ENCODE measurements at places on chromosomes 1 and 21.

DNA sequence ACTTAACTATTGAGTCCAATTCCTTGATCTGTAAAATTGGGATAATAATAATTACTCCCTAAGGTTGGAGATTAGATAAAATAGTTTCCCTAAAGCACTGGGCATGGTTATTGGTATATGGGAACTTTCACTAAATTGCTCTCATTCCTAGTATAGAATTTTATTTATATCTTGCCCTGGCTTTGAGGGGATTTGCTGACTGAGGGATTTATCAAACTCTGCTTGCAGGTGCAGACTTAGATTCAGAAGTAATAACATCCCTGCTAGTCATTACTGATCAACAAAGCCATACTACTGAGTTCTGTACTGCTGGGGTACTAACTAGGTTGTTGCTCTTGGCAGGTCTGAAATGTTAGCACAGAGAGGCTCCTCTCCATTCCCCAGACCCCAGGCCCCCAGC, 41.9 kb downstream of the CASQ2 start:
- no peak for DNase-seq

DNA sequence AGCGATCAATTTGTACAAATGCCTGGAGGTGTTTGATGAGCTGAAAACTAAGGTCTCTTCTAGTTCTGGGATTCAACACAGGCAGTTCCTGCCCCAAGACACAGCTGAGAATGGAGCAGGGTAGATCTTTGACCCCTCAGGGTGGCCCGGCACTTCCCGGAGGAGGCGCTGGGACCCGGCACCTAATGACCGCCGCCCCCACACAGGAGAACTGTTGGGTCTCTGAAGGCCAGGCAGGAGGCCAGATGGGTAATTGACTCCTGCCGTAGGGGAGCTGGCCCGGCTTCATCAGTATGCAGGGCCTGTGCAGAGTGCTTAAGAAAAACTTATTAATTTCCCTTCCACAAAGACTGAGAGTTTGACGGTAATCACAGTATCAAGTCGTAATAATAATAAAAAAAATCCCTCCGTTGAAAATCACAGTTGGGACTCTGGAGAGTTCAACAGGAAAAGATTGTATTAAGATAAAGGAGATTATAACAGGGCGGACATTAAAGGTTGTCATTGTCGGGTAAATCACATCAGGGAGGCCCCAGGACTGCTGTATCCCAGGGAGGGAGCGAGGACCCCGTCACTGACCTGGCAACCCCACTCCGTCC, 51.7 kb downstream of the UBIAD1 start:
- DNase-seq = no peak

- no peak for DNase-seq
Observed at GRCh38 chr1:202616355-202616915, 93.8 kb downstream of the SYT2 start.

GRCh38 chr21:45125357-45125756, 51.0 kb downstream of the ADARB1 start:
- DNase-seq = no peak

- DNase-seq = peak; percentile 45
Observed at GRCh38 chr21:45869121-45870007, 112.2 kb upstream of the COL6A1 start.

- DNase-seq = no peak
Observed at GRCh38 chr1:66770240-66770639, 18.0 kb downstream of the DYNLT5 start.

DNA sequence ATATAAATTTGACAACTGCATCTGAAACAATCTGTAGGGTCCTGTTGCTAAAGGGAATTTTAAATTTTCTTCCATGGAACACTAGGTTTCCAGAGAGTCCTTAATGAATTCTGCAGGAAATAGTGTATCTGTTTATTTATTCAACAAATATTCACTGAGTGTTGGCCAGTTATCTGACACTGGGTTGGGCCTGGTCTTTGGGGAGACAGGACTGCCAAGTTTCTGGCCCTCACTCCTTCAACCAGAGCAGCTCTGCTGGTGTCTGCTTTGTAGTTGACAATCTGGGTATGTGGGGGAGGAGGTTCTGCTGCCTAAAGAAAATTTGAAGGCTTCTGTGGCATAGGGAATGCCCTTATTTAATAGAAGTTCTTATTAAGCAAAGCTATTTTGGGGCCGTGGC, 26.1 kb upstream of the HUNK start:
- no peak for DNase-seq

GRCh38 chr1:241362350-241362749, 5.3 kb upstream of the RGS7 start:
- DNase-seq = no peak

DNA sequence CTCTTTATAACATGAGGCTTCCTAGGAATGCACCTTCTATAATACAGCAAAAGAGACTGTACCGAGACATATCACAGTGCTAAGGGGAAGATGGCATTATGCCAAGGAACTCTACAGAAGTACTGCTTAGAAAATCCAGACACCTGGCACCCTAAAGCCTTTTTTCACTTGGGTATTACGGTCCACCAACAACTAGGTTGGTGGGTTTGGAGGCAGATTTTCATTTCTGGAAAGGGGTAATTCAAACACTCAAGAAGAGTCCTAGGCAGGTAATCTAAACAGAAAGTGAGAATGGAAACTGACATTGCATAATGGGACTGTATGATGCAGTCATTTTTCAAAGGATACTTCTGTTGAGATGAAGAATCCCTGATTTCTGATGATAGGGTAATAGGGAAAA, 19.6 kb downstream of the SCMH1 start:
- DNase-seq = peak; percentile 46

- no peak for DNase-seq
Observed at GRCh38 chr1:221347706-221348105, 394.2 kb downstream of the DUSP10 start.

GRCh38 chr1:176849281-176849680, 315.2 kb downstream of the ASTN1 start:
- DNase-seq = no peak
